ENCODE measurements at places on chromosomes 13 and 19.
A peak's percentile ranks its signal among the peaks of the same experiment; 100 is the strongest.

DNA sequence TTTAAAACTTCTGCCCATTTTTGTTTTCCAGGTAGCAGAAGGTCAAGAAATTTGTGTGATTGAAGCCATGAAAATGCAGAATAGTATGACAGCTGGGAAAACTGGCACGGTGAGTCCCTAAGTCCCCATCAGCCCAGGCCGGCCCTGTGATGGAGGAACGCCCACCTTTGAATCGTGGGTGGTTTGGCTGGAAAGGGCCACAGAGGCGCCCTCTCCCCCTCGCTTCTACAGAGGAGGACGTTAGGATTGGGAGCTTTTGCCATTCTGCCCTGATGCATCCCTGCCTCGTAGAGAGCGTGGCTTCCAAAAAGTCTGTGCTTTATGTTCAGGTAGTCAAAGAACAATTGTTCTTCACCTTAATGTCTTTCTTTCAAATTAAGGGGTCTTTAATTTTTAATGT, 60.9 kb downstream of the GGACT start:
- no peak for DNase-seq

- DNase-seq, result peak; percentile 98
These were observed 131.9 kb upstream of the IRS2 start for GRCh38 chr13:109918179-109918711.

- DNase-seq, result no peak
These were observed 101.5 kb upstream of the TSHZ3 start for GRCh38 chr19:31450696-31451095.

- no peak for DNase-seq
These were observed 16.7 kb downstream of the TMTC4 start for GRCh38 chr13:100657881-100658315.

- DNase-seq, result no peak
These were observed 1.9 kb upstream of the NAT14 start for GRCh38 chr19:55482967-55483705.

- DNase-seq, result no peak
These were observed 1.1 kb downstream of the LMO7 start for GRCh38 chr13:75637181-75637750.

DNA sequence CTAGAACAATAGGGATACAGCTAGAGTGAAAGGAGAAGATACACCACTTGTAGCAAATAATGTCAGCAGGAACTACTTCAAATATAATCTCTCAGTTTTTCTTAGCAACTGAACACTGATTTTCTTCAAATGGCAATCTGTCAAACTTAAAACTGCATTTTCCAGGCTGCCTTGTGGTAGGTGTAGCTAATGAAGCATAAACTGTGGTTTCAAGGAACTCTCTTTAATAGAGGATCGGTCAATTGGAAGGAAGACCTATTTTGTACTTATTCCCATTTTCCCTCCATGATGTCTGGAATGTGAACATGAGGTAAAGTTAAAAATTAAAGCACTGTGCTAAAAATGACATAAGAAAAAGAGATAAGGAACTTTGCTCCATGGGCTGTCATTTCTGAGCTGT, 1261.9 kb downstream of the PCDH17 start:
- no peak for DNase-seq

GRCh38 chr19:48661711-48662090, 11.1 kb downstream of the NTN5 start:
- DNase-seq, result no peak

GRCh38 chr13:110042253-110042950, 256.0 kb upstream of the IRS2 start:
- DNase-seq, result peak; percentile 28

DNA sequence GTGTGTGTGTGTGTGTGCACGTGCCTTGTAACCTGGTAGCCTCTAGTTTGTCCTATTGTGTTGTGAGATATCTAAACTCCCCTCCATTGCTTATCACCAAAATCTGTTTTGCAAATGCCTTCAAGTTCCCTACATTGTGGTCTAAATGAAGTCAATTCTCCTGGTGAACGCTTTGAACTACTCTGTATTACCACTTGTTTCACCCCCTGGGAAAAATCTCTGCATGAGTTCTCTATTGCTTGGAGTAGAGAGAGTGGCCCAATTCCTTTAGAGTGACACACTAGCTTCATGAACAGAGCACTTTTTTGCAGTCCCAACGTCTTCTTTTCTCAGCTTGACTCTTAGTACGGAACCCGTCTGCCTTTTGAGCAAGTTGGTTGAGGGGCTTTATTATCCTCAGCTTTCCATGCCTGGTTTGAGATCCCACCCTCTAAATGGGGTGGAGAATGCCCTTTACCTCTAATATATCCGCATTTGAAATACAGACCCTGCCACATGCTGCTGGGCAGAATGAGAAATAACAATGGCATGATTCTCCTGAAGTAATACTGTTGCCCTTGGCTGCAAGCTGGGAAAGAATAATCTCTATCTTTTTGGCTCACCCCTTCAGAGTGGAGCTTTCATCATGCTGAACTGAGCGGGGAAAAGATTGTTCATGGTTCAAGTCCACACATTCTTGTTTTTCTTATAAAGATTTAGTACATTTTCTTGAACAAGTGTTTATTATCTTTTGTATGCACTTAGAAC, 2545.3 kb downstream of the PCDH9 start:
- DNase-seq, result no peak

DNA sequence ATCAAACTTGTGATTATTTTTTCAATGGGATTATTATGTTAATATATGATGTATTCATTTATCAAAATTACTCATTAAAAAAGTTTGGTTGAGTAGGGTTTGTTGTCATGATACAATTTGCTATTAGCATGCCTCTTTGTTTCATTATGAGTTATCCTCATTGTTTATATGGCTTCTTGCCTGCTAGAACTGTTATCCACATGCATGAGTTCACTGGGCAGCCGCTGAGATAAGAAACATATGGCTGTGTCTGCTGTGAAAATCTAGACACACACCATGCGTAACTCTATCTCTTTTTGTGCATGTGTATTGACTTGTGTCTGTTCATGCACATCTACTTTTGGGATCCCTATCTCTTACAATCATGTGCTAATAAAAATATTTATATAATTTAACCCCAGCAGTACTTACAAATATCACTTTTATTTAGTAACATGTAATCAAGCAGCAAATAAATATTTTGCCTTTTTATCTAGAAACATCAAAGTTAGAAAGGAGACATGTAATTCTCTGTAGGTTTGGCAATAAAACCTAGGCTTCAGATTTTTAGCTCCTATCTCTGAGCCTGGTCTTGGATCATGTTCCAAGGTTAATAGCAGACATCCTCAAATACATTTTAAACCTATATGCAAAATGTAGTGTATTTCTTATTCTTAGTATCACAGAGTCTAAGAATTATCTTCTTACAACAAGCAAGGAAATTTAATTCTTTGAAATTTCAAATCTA, 11.2 kb upstream of the KLF12 start:
- no peak for DNase-seq

GRCh38 chr13:20691616-20692015, 11.9 kb upstream of the IL17D start:
- no peak for DNase-seq

GRCh38 chr13:28707629-28708427, 10.9 kb downstream of the SLC46A3 start:
- peak; percentile 90 for DNase-seq

DNA sequence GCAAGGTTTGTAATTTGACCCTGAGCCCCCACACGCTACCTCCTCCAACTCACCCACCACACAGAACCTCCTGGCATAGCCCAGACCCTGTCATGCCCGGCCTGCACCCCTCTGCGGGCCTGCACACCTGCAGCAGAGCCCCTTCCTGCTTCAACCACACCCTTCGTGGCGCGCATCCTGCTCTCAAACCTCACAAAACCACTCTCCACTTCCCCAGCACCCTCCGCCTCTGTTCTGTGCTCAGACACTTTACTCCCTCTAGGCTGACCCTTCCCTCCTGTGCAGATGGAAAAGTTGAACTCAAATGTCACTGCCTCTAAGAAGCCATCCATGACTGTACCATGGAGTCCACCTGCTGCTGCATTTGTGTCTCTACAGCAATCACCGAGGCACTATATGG, 28.5 kb downstream of the FAAP24 start:
- DNase-seq, result no peak

GRCh38 chr19:32012886-32013631, 332.4 kb upstream of the ZNF507 start:
- DNase-seq, result no peak

GRCh38 chr13:32370805-32371204, 55.5 kb downstream of the BRCA2 start:
- DNase-seq, result no peak

DNA sequence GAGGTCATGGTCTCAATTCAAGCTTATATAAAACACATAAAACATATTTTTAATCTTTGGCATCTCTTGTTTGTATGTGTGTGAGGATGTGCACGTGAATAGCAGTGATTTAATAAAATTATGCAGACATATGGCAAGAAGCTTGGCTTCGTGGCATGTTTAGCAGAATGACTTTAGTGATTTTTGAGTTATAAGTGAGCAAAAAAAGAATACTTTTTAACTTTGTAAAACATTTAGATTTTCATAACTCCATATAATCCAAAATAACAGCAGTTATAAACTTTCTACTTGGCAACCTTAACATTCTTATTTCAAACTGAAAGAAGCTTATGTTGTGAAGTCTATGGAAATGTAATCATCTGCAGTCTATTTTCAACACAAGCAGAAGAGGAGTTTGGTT, 120.6 kb downstream of the SLITRK1 start:
- DNase-seq, result no peak

GRCh38 chr13:111920306-111920931, 146.5 kb upstream of the SOX1 start:
- no peak for DNase-seq

DNA sequence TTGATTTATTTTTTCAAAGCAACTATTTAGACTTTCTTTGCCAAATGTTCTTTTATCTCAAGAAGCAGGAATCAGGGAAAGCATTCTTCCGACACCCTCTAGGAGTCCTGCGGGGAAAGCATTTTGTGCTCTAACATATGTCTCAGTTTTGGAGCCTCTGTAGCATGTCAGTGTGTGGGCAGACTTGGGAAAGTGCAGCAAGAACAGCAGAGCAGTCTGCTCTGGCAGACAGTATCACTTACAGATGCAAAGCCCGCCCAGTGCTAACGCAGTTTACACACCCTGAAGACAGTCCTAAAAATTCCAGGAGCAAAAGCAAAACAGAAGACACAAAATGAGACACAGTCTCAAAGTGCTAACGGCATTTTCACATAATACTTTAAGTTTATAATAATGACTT, 393.5 kb downstream of the KLF12 start:
- DNase-seq, result no peak

- no peak for DNase-seq
These were observed 7.8 kb downstream of the ZNF350 start for GRCh38 chr19:51978882-51979281.

DNA sequence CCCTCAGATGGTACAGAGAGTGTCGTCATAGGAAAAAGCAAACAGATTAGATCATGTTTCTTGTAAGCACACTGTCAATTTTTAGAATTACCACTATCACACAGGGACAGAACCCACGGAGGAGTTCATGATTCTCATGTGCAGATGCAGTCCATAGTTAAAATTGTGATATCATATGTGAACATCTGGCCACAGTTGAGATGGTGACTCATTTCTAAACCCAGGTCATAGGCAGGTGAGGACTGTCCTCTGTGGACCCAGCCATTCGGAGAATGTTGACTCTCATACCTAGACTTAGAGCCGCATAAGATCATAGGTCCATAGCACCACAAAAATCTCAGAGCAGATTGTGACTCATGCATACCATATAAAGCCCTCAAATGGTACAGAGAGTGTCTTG, 17.8 kb upstream of the ZNF730 start:
- no peak for DNase-seq

DNA sequence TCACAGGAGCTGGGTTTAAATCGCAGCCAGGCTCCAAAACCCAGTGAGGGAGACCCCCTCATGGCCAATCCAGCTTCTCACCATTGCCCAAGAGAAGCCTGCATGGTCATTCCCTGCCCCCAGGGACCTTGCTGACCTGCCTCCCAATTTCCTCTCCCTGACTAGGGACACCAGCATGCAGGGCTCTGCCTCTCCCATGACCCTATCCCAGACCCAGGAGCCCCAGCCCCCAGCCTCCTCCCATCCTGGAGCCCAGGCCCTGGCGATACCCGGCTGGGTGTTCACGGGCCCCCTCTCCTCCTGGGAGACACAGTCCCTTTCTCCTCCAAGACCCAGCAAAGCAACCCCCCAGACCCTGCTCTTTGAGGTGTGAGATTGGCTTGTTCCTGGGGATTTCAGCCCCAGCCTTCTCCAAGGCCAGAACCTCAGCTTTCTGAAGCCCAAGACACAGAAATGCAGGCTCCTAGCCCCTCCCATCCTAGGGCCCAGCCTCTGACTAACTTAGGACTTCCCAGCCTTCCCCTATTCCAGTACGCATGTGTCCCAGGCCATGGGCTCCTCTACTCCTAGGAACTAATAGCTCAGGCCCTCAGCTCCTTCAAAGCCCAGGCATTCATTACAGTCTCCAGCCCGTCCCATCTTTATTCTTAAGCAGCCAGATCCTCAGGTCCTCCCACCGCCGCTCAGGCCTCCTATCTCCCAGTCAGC, 1.1 kb downstream of the GYS1 start:
- peak; percentile 82 for DNase-seq

DNA sequence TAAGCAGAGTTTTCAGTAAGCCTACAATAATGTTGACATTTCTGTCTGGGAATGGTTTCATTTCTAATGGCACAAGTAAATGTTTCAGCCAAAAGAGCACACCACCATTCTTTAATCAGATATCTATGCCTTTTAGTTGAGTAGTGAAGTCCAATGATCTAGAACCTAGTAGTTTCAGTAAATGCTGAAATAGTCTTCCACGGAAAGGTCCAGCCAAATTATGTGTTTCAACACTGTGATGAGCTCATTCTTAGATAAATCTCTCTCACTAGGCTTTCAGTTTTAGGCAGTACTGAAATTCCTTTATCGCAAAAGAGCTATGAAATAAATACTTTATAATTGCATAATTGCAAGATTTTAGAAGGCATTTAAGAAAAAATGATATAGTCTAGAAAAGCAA, 816.8 kb upstream of the PCDH9 start:
- no peak for DNase-seq

- DNase-seq, result peak; percentile 27
These were observed 139.8 kb downstream of the PTPRS start for GRCh38 chr19:5200844-5201243.

DNA sequence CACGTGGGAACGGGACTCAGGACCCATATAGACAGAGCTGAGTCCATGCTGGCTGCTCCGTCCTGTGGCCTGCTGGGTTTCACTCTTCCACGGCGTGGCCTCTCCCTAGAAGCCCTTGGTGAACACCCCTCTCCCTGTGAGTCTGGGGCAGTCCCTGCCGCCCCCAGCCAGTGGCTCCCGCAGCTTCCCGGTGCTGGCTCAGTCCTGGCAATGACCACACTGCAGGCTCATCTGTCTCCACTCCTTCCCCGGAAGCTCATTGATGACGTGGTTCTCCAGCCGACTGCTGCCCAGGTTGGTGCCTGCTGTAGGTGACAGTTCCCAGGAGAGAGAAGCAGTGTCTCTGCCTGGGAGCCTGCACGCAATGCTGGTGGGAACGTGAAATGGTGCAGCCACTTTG, 2.1 kb upstream of the TEX29 start:
- no peak for DNase-seq

DNA sequence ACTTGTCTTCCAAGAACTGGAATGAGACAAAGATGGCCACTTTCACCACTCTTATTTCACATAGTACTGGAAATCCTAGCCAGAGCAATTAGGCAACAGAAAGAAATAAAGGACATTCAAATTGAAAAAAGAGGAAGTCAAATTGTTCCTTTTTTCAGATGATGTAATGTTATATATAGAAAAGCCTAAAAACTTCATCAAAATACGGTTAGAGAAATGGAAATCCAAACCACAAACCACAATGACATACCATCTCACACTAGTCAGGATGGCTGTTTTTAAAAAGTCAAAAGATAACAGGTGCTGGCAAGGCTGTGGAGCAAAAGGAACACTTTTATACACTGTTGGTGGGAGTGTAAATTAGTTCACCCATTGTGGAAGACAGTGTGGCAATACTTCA, 113.3 kb upstream of the SPRY2 start:
- peak; percentile 94 for DNase-seq
